ENCODE measurements at places on chromosomes 7 and 10.

- peak; percentile 1 for DNase-seq
Measured at GRCh38 chr10:129908406-129908805, 55.7 kb downstream of the EBF3 start.

GRCh38 chr10:75493464-75493863 is 62.0 kb downstream of the LRMDA start:
- DNase-seq, result no peak

GRCh38 chr7:119197877-119198527 is 973.5 kb downstream of the ANKRD7 start:
- peak; percentile 41 for DNase-seq

- no peak for DNase-seq
Measured at GRCh38 chr7:33744293-33745075, 160.9 kb upstream of the BMPER start.
